ENCODE measurements at places on chromosomes 5 and 9. TPM values are rescaled to one million over a fixed set of nuclear protein-coding genes. Genes with fewer than 3 reads are reported as not detected.

DNA sequence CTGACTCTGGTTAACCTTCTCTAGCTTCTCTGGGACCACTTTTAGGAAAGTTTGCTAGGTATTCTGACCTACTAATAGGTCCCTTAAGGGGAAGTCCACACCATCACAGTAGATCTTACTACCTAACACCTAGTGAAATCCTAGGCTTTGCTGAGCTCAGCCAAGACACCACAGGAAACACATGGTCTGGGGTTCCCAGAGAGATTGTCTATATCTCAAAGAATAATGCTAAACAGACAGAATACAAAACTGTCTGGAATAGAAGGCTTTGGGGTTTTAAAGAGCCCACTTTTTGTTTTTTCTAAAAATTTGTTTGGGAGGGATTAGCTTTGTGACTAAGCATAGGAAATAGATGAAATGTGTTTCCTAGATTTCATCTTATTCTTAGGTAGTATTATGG, 395.1 kb downstream of the ARHGEF28 start:
- no peak for DNase-seq

GRCh38 chr9:25703701-25704357, 25.6 kb upstream of the TUSC1 start:
- DNase-seq: no peak

- DNase-seq: no peak
Observed at GRCh38 chr9:136624184-136624951, 38.3 kb upstream of the EGFL7 start.

DNA sequence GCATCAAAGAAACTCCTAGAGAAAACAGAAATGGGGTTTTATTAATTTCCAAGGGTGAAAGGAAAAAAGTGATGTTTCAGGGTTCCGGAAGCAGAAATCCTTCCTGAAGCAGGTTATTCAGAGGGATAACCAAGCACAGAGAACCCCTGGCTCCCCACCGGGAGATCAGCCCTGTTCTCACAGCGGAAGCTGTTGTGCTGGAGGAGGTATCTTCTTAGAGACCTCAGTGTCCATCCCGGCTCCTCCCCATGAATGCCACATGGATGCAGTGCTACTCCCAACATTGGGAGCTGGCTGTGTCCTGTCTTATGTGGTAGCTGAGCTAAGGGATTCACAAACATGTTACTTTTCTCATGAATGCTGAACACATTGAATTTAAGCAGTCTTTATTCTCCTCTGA, 80.9 kb upstream of the IRX2 start:
- DNase-seq: no peak

GRCh38 chr9:112041536-112042243, 133.4 kb downstream of the SUSD1 start:
- DNase-seq: no peak

GRCh38 chr5:36630201-36631145, 24.1 kb downstream of the SLC1A3 start:
- DNase-seq: no peak

DNA sequence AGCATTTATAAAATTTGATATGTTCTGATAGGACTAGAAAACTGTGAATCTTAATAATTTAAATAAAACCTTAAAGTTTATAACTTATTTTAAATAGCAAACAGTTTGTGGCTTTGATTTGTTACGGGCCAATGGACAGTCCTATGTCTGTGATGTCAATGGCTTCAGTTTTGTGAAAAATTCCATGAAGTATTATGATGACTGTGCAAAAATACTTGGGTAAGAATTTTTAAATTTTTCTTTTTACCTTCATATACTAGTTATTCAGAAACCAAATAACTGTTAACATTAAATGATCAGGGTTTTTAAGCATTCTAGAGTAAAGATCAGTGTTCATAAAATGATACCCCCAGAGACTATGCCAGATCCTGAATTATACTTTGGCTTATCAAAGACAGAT, 31.1 kb downstream of the PPIP5K2 start:
- no peak for DNase-seq

- no peak for DNase-seq
Observed at GRCh38 chr5:3845230-3845629, 249.6 kb downstream of the IRX1 start.

- no peak for DNase-seq
Observed at GRCh38 chr5:134252671-134253070, 26.8 kb upstream of the PPP2CA start.

GRCh38 chr5:133337795-133338445, 274.4 kb downstream of the FSTL4 start:
- no peak for DNase-seq

- DNase-seq: no peak
Observed at GRCh38 chr5:138139781-138140090, 508 bp upstream of the NME5 start.

The LRRC19 gene
- total RNA-seq: 0.55 TPM

The AJM1 gene
- total RNA-seq: 4.1 TPM

The CDC20B gene
- total RNA-seq: not detected

The PCDHA9 gene
- not detected for total RNA-seq

The COL15A1 gene
- total RNA-seq: 0.23 TPM

The KCNN2 gene
- 16.2 TPM for total RNA-seq
